AG09319 (cell line): ENCODE measurements at places on chromosomes 5 and 9.

- no peak for DNase-seq
Measured at GRCh38 chr5:93150311-93151012, 430.6 kb downstream of the NR2F1-AS1 start.

- no peak for DNase-seq
Measured at GRCh38 chr9:36162211-36162738, 6.9 kb upstream of the CCIN start.

GRCh38 chr9:34250721-34251120 is 71.9 kb downstream of the UBAP1 start:
- DNase-seq, result no peak

DNA sequence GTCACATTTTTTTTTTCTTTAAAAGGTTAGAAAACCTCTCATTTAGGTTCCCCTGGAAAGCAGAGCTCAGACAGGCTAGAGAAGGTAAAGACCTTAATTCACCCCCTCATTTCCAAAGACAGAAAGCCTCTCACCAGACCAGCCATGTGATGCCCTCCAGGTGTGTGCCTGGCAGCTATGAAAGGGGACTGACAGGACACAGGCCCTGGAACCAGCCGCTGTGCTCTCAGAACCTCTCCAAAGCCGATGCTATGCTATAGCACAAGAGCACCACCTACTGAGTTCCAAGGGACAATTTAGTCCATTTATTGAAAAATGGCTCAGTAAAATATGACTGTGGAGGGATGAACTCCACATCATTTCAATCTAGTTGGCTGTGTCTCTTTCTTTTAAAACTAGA is 48.8 kb downstream of the FANCC start:
- DNase-seq, result no peak

DNA sequence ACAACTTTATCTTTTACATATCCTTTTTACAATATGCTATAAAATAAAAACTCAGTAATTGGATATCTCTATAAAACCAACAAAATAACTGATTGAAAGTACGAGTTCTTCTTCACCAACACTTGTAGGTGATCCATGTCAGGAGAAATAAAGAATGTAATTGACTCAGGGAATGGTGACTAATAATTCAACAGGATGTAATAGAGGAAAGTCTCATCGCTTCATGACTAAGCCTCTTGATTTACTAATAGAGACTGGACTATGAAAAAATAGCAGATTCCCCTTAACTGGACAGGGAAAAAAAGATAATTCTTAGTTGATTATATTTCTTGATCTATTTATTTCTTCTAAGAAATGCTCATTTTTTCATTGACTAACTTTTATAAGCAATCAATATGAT is 507.7 kb upstream of the PTGER4 start:
- no peak for DNase-seq

- no peak for DNase-seq
Measured at GRCh38 chr9:107460153-107461023, 29.2 kb downstream of the KLF4 start.

GRCh38 chr5:97635553-97635952 is 452.5 kb upstream of the RIOK2 start:
- DNase-seq, result no peak

- DNase-seq, result no peak
Measured at GRCh38 chr9:124615100-124615742, 108.0 kb upstream of the NR5A1 start.

- DNase-seq, result no peak
Measured at GRCh38 chr9:73348471-73348870, 196.8 kb downstream of the ANXA1 start.

- DNase-seq, result no peak
Measured at GRCh38 chr9:121204121-121204520, 2.5 kb upstream of the RAB14 start.

DNA sequence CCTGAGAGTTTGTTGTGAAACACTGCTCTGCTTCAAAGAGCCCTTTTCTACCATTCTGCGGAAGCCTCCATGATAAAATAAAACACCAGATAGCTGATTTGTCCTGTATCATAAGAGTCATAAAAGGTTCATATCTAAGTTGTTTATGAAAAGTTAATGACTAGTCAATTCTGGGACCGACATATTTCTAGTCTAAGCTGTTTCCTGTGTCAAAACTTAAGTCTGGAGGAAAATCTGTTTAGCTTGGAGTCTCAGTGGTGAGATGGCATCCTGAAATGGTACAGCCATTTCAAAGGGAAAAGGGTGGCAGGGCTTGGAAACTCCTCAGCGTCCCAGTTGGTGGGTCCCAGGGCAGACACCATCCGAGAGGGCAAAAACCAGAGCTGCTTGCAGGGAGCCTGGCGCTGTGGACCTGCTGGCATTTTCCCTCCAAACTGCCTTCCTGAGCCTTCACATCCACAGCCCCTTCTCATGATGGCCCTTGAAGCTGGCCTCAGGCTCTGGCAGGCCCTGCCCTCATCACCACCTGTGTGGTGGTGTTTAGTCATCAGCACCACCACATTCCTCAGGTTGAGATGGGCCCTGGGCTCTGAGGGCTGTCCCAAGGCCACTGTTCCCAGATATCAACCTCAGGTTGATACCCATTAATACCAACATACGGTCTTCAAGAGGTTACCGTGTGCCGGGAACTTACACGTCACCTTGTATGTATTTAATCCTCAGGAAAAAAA is 184.0 kb downstream of the HSPA4 start:
- DNase-seq, result no peak

- DNase-seq, result no peak
Measured at GRCh38 chr9:133974631-133975341, 17.3 kb downstream of the VAV2 start.

GRCh38 chr5:88388476-88389337 is 120.1 kb upstream of the TMEM161B start:
- no peak for DNase-seq

GRCh38 chr5:180330810-180331646 is 22.1 kb downstream of the GFPT2 start:
- peak; percentile 78 for DNase-seq

GRCh38 chr5:100479079-100479688 is 56.0 kb upstream of the FAM174A start:
- DNase-seq, result no peak

DNA sequence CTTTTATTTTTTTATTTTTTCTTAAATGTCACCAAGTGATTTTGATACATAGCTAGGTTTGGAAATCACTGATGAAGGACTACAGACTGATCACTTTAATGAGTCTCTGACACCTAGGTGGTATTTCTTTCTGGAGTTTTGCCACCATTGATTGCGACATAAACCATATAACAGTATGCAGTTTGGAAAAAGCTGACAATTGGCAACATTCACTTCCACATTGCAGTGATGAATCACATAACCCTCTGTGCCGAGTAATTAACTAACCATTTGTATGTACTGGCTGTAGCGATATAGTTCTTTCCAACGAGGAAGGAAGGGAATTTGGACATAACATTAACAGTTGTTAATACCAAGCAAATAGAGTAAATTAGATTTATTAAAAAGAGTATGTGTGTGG is 222.9 kb upstream of the EFNA5 start:
- DNase-seq, result no peak

DNA sequence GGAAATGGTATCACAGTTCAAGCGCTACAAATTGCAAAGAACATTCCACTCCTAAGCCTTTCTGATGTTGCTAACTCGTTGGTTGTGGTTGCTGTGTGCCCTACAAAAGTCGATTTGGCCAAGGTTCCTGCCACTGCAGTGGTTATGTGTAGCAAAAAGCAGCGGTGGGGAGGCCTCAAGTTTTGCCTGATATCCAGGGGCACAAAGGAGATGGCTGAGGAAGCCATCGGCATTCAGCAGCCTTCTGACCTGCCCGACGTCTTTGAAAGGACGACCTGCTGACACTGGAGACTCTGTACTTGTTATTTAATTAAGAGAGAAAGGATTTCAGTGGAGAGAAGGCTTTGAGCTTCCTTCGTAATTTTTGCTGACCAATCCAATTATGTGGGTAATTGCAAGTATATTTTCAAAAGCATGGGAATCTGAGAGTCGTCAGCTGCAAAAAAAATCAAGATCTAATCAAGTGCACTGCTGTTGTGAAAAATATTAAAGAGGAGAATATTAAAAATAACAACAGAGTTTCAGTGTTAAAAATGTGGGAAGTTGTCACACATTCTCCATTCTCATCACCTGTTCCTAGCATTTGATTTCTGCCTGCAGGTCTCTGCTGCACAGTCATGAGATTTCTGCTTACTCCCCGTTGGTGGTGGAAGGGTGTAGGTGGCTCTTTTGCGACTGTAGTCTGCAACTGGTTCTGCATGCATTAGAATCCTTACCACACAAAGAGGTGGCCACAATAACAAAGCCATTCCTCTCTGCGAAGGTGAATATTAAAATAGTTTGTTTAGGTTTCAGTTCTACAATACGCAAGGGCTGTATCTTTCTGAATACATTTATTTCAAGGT is 319.2 kb downstream of the IRX2 start:
- no peak for DNase-seq

DNA sequence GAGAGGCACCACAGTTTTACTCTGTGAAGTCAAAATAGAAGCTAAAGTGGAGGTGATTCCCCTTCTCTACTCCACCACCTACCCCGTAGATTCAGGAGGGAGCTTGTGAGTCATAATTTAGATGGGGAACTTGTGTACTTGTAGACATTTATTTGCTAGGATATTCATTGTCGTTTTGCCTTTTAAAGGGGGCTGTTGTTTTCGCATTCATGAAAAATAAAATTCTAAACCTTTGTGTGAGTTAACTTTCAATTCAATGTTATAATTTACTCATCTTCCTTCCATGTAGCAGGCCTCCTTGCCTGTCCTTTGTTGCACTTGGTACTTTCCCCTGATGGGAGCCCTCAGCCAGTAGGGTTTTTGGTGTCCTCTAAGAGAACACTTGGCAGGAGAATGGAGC is 22.0 kb downstream of the SECISBP2 start:
- DNase-seq, result no peak

- DNase-seq, result peak; percentile 5
Measured at GRCh38 chr5:171207256-171207847, 101.7 kb upstream of the TLX3 start.

DNA sequence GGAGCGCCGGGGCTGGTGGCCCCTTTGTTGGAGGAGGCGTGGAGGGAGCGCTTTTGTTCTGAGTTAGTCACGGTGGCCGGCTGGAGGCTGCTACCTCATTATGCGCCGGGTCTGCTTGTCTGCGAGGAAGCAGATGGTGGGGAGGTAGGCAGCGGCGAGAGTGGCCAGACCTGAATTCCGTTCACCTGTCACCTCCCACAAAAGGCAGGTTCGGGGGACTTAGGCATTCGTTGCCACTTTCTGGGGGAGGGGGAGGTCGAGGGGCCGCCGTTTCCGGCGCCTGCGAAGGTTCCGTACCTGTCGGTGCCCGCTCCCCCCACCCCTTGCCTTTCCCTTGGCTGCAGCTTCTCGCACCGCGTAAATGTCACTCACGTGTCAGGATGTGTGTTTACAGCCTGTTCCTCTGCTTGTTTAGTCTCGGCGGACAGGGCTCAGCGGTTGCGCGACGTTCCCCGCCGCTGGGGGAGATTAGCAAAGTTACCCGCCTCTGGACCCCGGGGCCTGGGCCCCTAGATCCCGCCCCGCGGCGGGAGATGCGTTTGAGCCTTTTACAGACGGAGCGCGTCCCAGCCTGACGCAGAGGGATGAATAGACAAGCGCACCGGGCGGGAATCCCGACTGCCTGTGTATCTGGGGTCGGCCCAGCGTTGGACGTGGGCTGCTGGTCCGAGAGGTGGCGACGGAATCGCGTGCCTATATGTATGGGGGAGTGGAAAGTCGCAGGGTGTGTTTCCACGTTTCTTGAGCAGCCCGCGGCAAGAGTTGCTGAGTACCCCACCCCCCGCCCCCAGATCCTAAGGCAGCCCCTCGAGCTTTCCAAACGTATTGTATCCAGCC is 2.7 kb upstream of the LHX2 start:
- no peak for DNase-seq

DNA sequence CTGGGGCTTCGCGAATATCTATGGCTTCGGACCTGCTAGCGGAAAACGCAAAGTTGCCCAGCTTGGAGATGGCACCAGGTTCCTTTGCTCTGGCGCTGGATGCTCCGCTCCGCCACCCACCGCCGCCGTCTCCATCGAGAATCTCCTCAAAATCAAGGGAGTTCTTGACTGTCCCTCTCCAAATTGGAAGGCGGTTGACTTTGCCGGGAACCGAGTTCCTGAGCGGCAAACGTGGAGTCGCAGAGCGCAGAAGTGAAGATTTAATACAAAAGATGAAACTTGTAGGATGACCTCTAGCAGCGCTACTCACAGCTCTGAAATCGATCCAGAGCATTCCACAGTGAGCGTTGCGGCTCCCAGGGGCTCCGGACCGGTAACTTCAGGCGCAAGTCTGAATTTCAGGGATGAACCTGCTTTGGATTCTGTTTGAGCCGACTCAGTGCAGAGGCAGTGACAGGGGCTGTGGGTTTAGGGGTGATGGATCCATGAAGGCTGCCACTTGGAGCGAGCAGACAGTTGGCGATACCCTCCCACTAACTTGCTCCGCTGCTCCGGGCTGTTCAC is 1641.5 kb upstream of the C9orf72 start:
- no peak for DNase-seq

DNA sequence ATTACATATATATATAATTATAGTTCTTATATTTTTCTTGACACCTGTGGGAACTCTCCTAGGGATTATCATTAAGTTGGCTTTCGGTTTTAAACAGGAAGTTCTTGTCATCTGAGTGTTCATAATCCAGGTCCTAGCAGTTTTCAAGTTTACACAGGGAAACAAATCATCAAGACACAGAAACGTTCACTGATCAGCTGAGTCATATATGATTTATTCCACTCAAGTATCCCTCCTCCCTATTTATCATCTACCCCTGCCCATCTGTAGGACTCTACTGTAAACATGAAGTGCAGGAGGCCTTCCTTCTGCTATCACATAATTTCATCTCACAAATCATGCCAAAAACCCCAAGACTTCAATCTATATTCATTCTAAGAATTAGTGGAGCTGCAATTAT is 6.3 kb downstream of the SLC25A51 start:
- DNase-seq, result no peak

DNA sequence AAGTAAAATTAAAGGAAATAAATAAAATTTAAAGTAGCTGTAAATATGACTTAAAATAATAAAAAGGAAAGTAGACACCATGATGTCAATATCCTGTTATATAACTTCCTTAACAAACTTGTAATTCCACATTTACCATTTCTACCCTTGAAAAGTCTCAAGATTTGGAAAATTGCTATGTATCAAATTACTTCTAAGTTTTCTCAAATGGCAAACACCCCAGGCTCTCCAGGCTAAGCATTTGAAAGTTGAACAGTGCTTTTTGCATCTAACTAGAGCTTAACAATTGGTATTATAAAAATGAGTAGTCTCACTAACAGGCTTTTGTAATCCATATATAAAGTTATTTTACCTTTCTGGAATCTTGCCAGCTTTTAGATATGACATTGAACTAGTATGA is 41.5 kb upstream of the MACIR start:
- DNase-seq, result no peak

- DNase-seq, result no peak
Measured at GRCh38 chr5:174900240-174900865, 176.0 kb downstream of the MSX2 start.
